ENCODE measurements at places on chromosomes 1 and 21.

DNA sequence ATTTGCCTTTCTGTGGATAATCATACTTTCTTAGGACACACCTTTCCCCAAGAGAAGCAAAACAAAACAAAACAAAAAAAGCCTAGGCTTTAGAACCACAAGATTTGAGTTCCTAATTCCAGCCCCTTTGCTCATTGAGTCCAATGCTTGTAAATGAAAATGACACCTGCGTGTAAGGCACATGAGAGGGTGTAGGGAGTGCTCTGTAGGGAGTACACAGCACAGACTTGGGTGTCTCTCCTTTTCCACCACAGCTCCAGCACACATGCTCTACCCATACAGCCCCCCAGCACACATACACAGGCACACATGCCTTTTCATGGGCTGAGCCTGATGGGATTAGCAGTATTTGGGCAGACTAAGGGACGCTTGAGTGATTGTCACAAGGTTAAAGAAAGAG, 9.2 kb upstream of the NGF start:
- no peak for DNase-seq

GRCh38 chr1:114510274-114511031, 550 bp downstream of the TRIM33 start:
- DNase-seq = no peak

DNA sequence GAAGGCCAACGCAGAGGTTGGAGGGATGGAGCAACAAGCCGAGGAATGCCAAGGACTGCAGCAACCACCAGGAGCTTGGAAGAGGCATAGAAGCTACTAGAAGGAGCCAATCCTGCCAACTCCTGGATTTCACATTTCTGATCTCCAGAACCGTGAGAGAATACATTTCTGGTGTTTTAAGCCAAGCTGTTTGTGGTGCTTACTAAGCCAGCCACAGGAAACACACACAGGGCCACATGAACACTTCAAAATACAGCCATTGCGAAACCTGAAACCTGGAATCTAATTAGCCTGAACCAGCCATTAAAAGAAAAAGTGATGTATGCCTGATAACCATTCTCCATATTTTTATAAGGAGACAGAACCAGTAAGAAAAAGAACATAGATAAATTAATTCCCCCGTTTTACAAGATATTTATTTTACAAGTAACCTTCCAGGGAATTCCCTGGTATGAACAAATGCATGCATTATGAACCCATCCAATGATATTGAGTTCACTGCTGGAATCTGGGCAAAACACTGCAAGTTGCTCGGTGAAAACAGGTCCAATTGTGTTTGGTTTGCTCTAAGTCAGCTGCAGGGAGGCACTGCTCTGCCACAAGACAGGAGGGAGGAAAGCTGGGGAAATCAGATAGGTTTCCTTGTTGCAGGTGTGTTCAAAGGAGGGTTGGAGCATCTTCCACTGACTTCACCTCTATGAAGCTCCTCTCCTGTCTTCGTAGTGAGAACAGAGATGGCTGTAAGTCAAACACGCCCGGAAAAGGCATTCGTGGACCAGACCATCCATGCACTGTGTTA, 70.2 kb downstream of the ETS2 start:
- DNase-seq = no peak

DNA sequence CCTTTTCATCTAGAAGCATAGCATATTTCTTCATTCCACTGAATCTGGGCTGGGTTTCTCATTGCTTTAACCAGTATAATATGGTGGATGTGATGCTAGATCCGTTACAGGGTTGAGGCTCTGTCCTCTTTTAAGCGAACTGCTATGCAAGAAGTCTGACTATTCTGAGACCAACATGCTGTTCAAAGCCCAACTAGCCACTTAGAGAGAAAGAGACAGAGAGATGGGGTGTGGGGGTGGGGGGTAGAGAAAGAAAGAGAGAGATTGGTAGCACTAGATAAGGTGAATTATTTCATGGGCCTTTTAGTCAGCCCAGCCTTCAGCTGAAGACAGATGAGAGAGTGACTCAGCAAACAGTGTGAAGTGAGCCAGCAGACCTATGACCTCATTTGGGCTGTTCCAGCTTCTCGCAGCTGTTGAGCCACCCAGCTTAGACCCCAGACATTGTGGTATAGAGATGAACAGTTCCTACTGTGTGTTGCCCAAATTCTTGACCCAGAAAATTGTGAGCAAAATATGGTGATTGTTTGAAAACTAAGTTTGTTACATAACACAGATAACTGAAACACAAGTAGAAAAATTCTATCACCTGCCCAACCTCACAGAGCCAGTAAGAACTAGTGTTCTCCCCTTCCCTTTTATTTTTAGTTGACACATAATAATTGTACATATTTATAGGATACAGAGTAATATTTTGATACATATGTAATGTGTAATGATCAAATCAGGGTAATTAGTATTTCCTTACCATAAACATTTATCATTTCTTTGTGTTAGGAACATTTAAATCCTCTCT, 40.7 kb upstream of the PRKACB start:
- DNase-seq = no peak

GRCh38 chr1:31674626-31675025, 29.2 kb downstream of the COL16A1 start:
- DNase-seq = no peak

DNA sequence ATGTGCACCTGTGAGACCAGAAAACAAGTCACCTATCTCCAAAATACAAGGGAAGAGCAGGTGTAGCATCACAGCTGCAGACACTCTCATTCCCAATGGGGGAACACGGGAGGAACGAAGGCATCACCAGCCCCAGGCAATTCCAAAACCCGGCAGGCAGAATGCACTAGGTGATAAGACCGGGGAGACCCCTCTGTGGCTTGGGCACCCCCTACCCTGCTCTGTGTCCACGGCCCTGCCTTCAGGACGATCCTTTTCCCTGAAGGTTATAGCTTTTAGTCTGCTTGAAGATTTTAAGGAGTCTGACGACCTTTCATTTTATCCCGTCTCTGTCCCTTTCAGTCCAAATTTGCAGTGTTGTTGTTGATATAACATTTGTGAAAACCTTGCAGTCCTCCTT, 19.2 kb downstream of the TRPM2 start:
- no peak for DNase-seq

GRCh38 chr1:18422076-18422777, 58.5 kb upstream of the KLHDC7A start:
- DNase-seq = no peak
